ENCODE measurements at places on chromosomes 6 and 20. TPM values are rescaled to one million over a fixed set of nuclear protein-coding genes. Genes with fewer than 3 reads are reported as not detected.

GRCh38 chr20:47867831-47868230 is 82.5 kb upstream of the SULF2 start:
- H3K27me3 ChIP-seq, result no peaks in the 10 kb centered on the region
- no peak overlapping the region for H3K4me3 ChIP-seq
- no peak for DNase-seq
- H3K36me3 ChIP-seq, result no peaks in the 10 kb centered on the region

DNA sequence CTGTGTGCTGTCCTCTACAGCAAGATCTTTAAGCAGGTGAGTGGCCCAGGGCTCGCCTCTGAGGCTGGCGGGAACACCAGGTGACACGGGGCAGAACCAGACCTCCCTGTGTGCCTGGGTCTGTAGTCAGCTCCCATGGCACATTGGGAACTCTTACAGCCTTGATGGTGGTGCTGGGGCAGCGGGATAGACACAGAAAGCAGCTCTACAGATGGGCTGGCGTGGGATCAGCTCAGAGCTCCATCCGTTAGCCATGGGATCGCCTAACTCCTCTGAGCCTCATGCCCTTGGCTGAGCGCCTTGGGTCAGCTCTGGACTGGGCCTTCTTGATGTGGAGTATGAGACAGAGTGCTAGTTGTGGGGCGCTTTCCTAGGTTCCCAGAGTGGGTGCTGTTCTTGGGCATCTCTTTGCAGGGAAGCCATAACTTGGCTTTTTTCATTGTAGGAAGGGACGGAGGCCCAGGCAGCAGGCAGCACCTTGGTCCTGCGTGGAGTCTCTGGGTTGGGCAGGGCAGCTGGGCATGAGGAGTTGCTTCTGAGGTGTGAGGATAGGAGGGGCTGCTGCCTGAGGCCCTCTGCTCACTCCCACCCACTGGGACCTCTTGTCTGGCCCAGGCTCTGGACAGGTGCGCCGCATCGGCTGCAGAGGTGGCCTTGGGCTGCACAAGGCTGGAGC is 51.3 kb downstream of the EFCAB8 start:
- H3K4me1 ChIP-seq, result no peaks in the 10 kb centered on the region
- H3K27me3 ChIP-seq, result no peaks in the 10 kb centered on the region
- H3K27ac ChIP-seq, result no peak overlapping the region
- H3K36me3 ChIP-seq, result no peaks in the 10 kb centered on the region
- no peak for DNase-seq
- H3K4me3 ChIP-seq, result no peak overlapping the region

GRCh38 chr20:47741669-47742608 is 43.3 kb downstream of the SULF2 start:
- H3K36me3 ChIP-seq, result no peaks in the 10 kb centered on the region
- H3K27ac ChIP-seq, result no peak overlapping the region
- H3K27me3 ChIP-seq, result no peaks in the 10 kb centered on the region
- H3K4me1 ChIP-seq, result no peaks in the 10 kb centered on the region

The MUC21 gene
- not detected for total RNA-seq

The CFAP61 gene
- total RNA-seq, result not detected

Data from Peyer's patch (tissue), 4 donors.